Natural killer cell treated with Interleukin-12 subunit alpha and Interleukin-12 subunit beta and Interleukin-15 and Interleukin-18, amount 100 ng/mL, for 72 hours (primary cell): ENCODE measurements at places on chromosomes 5 and 9. TPM values are rescaled to one million over a fixed set of nuclear protein-coding genes. Genes with fewer than 3 reads are reported as not detected.

GRCh38 chr5:4255441-4255840 lies 659.8 kb downstream of the IRX1 start:
- no peak for DNase-seq

DNA sequence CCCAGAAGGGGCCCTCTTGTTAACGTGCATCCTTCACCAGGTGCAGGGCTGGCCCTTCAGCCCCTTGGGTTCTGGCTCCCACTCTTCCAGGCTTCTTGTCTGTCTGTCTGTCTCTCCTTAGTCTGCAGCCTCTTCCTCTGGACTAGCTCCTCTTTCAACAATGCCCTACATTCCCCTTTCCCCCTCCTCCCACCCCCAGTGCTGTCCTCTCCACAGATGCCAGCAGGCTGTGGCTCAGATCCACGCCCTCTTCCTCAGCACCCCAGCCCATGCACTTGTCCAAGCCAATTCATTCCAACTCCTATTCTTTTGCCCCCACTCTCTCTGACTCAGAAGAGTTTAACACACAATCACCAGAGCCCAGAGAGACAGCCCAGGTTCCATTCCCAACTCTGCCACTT lies 45.2 kb upstream of the ALDH1B1 start:
- DNase-seq, result no peak

DNA sequence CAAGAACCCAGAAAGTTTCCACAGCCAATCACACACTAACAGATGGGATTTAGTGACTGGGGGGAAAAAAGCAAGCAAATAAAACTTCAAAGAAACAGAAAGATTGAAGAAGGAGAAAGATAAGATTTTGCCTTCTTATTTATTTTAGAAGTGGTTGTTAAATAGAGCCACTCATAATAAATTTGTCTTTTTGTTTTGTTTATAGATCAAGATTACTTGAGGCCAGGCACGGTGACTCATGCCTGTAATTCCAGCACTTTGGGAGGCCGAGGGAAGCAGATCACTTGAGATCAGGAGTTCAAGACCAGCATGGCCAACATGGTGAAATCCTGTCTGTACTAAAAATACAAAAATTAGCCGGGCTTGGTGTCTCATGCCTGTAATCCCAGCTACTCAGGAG lies 94.9 kb upstream of the RANBP3L start:
- DNase-seq, result no peak

DNA sequence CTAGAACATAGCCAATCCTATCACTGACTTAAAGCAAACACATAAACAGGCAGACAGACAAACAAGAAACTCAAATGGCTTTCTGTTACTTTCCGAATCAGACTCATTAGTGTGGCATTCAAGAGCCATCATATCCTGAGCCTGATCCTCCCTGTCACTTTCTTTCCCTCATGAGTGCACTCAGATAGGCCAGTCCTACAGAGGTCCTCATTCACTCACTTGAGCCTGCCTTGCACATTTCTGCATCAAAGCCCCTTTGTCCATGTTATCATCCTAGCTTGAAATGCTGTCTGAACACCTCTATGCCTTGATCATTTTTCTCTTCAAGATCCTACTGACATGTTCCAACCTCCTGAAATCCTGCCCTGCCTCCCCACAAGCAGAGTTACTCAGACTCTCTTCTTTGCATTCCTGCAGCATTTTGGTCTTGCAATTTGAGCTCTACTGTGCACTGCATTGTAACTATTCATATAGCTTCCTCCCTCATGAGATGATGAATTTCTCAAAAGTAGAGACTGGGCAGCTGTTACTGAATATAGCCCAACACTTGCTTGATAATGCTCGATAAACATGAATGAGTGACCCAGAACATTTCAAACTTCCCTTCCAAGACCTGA lies 126.9 kb downstream of the PALM2AKAP2 start:
- DNase-seq, result no peak

DNA sequence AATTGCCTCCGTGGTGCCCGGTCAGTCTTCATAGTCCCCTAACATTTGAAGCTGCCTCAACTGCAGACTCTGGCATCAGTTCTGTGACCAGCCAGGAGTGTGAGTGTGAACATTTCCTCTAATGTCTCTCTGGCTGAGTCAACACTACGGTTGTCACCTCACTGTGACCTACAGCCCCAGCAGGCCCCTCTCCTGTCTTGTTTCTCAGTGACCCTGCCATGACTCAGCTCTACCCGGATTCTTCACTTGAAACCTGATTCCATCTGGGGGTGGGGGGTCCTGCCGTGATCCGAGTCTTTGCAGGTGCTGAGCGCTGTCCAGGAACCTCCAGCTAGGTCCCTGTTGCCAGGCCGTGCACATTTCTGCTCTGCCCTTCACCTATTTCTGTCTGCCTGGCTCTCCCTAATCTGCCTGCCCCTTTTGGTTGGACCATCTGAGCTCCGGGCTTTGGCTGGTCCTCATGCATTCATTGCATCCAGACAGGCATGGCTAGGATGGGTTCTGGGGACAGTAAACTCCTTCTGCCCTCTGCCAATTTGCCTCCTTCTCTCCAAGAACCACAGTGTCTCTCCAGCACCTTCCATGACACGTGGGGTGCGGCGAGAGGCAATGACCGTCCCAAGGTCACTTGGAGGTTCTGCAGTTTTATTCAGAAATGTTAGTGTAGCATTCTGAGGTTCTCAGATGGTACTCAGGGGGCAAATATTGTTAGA lies 24.2 kb downstream of the STC2 start:
- peak; percentile 38 for DNase-seq

- DNase-seq, result no peak
Measured at GRCh38 chr5:154118893-154119336, 71.6 kb upstream of the GALNT10 start.

DNA sequence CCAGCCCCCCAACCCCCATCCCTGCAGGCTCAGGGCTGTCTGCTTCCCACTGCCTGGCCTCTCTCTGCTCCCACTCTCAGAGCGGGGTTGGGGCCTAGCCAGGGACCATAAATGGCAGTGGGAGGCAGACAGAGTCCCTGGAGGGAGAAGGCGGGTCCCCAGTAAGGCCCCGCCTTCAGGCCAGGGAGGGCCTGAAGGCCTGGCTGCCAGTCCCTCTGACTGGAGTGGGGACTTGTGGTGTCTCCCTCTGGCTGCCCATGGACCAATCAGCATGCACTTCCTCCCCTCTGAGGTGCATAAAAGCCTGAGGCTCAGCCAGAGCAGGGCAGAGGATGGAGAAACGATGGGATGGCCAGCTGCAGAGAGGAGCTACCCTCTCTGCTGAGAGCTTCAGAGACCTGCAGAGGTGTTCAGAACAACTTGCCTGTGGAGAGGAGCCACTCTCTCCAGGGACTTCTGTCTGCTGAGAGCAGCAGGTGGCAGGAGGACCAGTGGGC lies 2.7 kb upstream of the BTNL9 start:
- DNase-seq, result no peak

Gene ORM2
- total RNA-seq, result not detected

Gene FCN2
- not detected for total RNA-seq

Gene LURAP1L
- total RNA-seq, result not detected
